ENCODE measurements at places on chromosomes 4 and X.
A peak's percentile ranks its signal among the peaks of the same experiment; 100 is the strongest.

GRCh38 chrX:18654875-18655836 lies 16.8 kb downstream of the RS1 start:
- DNase-seq: no peak

GRCh38 chr4:7206911-7207567 lies 14.7 kb downstream of the SORCS2 start:
- DNase-seq: no peak

- DNase-seq: no peak
Observed at GRCh38 chr4:23920716-23921446, 31.0 kb upstream of the PPARGC1A start.

GRCh38 chrX:7515681-7516413 lies 327.1 kb upstream of the VCX start:
- DNase-seq: no peak

GRCh38 chr4:16875487-16875886 lies 23.0 kb downstream of the LDB2 start:
- DNase-seq: no peak

GRCh38 chrX:13153796-13154195 lies 109.4 kb upstream of the FAM9C start:
- DNase-seq: peak; percentile 32

GRCh38 chr4:3310301-3311094 lies 17.7 kb downstream of the RGS12 start:
- no peak for DNase-seq

- no peak for DNase-seq
Observed at GRCh38 chr4:52606040-52606439, 53.1 kb downstream of the USP46 start.

DNA sequence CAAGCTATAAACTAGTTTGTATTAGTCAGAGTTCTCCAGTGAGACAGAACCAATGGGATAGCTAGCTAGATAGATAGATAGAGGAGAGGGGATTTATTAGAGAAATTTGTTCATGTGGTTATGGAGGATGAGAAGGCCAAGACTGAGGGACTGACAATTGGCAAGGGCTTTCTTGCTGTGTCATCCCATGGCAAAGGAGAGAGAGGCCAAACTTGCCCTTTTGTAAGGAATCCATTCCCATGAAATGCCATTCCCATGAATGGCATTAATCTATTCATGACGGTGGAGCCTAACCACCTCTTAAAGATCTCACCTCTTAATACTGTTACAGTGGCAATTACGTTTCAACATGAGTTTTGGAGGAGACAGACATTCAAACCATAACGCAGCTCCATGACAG lies 58.1 kb downstream of the LINC00632 start:
- no peak for DNase-seq

GRCh38 chrX:38968344-38969216 lies 167.3 kb downstream of the MID1IP1 start:
- DNase-seq: peak; percentile 51

DNA sequence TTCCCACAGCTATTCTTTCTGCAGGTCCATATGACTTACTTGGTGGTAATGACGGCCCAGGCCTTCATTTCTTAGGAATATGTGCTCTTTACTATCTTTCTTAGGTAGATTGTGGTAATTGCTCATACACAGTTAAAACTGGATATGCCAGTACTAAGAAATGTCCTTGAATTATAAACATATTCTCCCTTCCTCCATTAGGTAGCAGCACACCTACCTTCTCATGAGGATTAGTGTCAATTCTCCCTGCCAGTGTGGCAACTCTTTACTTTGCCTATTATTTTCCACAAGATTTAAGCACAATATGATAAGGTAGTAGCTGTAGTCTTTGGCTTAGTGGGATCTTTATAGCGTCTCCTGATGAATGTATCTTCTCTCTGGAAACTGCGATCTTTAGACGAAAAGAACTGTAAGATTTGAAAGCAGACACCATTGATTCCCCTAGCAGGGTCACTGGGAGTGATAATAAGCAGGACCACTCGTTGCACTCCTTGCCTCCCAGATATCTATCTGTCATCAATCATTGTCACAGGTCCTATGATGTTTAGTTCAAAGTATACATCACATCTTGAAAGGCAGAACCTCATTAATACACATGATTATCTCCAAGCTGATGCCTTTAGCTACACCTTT lies 1240.7 kb downstream of the C4orf33 start:
- peak; percentile 1 for DNase-seq

- no peak for DNase-seq
Observed at GRCh38 chr4:87868522-87868921, 35.8 kb downstream of the MEPE start.

GRCh38 chr4:106588891-106589290 lies 220.3 kb upstream of the GIMD1 start:
- no peak for DNase-seq

GRCh38 chrX:56833626-56834025 lies 104.6 kb downstream of the NBDY start:
- peak; percentile 2 for DNase-seq

DNA sequence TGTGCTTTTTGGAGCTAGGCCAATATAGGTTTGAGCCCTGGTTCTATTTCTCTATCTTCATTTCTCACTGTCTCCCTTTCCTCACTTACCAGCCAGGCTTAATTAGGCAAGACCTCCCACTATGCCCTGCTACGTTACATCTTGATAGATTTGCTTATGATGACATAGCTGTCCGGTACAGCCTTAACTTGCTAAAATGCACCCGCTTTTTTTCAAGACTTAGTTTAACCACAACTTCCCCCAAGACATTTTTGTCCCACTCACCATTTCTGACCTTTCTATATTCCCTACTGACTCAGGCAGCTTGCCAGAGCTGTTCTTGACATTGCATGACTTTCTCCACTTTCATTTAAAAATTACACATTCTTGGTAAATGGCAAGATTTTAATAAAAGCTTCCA lies 152.6 kb downstream of the MID1 start:
- DNase-seq: peak; percentile 56

GRCh38 chr4:122476126-122476525 lies 19.6 kb upstream of the IL2 start:
- no peak for DNase-seq

GRCh38 chr4:159495515-159496236 lies 392.8 kb downstream of the RAPGEF2 start:
- DNase-seq: no peak

- no peak for DNase-seq
Observed at GRCh38 chrX:153401133-153401764, at the start of gene PNMA6E. Gene PNMA6E (minus strand): TSS chrX:153401350. CDS start chrX:153398849, 2,501 bp downstream.

DNA sequence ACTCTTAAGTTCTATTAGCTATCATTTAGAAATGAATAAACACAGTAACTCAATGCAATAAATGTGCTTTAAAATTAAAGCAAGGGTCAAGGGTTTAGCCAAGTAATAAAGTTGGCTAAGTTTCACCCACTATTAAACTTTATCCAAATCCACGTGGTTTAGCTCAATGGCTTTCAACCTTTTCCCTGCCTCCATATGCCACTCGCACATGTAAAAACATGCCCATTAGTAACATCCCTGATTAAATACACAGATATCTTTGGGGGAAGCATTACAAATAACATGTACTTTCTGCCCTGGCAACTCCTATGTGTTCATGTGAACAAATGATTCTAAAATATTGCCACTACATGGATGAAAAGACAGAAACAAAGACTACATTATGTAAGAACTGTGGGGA lies 130.8 kb downstream of the ZAR1 start:
- no peak for DNase-seq

DNA sequence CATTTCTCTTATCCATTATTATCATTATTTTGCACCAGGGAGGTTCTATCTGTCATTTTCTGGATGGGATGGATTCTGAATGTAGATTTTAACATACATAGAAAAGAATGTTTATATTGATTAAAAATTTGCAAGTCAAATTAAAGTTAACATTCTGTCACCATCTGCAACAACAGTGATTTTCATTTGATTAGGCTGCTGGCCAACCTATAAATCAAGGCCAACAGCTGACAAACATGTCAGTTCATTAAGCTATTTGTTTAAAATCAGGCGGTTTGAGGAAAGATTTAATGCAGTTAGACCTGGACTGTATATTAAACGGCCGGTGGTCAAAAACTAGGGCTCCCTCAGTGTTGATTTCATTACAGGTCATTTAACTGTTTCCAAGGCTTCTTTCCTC lies 109.5 kb upstream of the CBR4 start:
- DNase-seq: no peak

DNA sequence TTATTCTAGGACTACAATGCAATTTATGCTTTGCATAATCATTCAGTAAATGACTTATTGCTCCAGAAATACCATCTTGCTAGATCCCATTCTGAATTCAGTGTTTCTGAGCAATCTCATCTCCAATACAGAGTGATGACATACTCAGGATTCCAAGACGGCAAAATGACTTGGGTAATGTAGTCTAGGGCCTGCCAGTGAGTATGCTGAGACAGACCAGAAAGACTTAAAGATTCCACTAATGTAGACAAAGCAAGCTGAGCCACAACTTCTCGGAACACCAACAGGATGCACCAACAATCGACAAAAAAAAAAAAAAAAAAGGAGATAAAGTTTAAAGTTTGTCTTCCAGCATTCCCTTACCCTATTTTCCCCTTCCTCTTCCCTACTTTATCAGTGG lies 919 bp upstream of the SEC24B start:
- peak; percentile 51 for DNase-seq

DNA sequence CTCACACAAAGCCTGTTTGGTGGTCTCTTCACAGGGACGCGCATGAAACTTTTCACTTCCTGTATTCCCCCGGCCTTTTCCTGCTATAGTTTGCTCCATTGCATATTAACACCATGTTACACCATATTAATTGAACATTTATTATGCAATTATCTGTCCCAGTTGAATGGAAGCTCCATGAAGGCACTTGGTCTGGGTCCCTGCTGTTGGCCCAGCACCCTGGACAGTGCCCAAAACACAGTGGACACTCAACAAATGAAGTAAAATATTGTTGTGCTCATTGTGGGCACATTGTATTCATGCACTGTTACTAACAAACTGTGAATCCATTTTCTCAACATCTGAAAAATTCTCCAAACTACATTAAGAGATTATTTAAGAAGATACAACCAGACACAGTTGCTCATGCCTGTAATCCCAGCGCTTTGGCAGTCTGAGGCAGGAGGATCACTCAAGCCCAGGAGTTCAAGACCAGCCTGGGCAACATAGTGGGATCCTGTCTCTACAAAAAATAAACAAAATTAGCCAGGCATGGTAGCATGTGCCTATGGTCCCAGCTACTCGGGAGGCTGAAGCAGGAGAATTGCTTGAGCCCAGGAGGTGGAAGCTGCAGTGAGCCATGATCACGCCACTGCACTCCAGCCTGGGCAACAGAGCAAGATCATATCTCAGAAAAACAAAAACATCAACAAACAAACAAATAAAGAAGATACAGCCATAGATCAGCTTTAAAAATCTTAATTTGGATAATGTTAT lies 292.7 kb upstream of the TENM3 start:
- no peak for DNase-seq

DNA sequence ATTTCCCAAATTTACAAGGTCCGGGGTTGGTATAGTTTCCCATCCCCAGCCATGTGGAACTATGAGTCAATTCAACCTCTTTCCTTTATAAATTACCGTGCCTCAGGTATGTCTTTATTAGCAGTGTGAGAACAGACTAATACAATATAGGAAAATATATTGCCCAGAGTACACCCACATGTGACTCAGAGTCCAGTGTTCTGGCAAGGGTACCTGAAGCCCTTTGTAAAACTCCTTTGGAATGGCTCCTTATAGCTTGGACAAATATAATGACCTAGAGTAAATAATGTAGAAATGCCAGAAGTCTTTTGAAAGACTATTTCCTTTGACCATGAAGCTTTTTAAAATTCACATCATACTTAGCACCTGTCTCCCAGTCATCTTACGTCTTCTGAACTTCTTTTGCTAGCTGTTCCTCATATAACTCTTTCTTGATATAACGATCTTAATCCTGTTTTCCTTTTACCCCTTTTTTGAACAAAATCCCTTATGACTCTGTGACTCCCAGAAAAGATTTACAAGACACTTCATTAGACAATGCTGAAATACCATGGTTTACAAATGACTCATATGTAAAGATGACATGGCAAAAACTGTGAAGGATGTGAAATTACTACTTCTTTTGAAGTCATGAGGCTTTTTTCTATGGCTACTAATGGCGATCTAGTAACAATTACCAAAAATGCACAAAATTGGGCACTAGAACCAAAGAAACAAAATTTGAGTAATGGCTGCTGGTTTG lies 408.9 kb downstream of the NAP1L3 start:
- DNase-seq: no peak

GRCh38 chrX:1778817-1779216 lies 164.0 kb downstream of the ASMT start:
- no peak for DNase-seq

DNA sequence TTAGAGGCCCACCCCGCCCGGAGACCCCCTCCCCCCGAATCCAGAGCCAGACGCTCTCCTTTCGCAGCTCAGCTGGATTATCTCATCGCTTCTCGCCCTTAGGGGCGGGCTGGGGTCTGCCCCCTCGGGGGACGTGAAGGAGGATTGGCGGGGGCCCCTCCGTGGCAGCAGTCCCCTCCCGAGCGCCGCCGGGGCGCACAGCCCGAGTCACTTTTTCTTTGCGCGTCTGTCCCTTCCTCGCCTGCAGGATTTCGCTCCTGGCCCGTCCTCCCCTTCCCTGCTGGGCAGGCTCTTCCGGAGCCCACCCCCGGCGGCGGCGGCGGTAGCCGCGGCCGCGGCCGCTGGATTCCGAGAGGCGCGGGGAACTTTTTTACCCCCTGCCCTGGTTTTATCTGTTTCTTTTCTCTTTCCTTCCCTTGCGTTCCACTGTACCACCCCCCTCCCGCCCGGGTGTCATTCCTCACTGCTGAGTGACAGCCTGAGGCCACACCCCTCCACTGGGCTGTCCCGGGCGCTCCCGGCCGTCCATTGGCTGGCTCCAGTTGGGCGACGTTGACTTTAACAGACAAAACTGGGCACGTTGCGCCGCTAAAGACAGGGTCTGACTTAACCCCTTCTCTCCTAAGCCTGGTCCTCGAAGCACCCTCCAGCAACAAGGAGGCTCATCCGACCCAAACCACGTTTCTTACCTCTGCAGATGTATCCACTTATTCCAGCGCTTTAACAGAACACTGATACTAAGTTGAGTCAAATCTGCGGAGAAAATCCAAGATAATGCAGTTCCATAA lies 492 bp upstream of the NKX3-2 start:
- DNase-seq: peak; percentile 73

GRCh38 chr4:53763813-53764597 lies 172.7 kb upstream of the LNX1 start:
- no peak for DNase-seq

DNA sequence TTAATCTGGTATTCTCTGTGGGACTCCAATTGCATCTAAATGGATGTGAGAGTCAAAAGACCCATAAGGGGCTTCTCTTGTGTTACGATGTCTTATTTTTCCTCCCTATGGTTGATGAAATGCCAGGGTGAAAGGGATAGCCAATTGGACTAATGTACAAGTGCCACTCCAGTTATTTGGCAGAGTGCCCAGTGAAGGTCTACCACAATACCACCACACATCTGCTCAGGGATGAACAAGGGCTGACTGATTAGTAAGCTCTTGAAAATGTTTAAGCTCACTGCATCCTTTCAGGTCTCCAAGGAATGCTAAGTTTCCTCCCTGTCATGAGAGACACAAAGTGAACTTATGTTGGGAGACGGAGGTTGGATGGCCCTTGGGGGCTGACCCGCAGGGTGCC lies 57.8 kb downstream of the HEPH start:
- no peak for DNase-seq

- no peak for DNase-seq
Observed at GRCh38 chrX:69290292-69290691, 125.0 kb upstream of the PJA1 start.

GRCh38 chr4:106370214-106370613 lies 1.6 kb upstream of the GIMD1 start:
- DNase-seq: no peak
